ENCODE measurements at places on chromosomes 5 and 9.

DNA sequence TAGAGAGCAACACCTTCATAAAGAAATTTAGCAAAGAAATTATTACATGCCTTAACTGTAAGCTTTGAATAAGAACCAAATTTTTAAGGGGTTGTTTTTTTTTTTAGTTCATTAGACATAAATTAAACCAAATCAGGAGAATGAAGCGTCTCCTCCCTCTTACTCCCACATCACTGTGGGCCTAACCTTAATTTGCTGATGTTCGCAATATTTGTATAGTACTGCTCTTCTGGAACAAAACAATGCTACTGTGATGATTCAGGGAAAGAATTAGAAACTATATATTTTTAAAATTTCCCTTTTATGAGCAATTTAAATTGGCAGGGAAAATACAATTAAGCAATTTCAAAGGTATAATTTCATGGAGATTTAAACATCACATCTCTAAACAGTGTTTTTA lies 275.0 kb upstream of the C9orf72 start:
- no peak for DNase-seq

GRCh38 chr9:2022560-2022959 lies 7.4 kb downstream of the SMARCA2 start:
- DNase-seq, result no peak

GRCh38 chr5:181217803-181218062 lies 5.3 kb upstream of the TRIM41 start:
- DNase-seq, result no peak

DNA sequence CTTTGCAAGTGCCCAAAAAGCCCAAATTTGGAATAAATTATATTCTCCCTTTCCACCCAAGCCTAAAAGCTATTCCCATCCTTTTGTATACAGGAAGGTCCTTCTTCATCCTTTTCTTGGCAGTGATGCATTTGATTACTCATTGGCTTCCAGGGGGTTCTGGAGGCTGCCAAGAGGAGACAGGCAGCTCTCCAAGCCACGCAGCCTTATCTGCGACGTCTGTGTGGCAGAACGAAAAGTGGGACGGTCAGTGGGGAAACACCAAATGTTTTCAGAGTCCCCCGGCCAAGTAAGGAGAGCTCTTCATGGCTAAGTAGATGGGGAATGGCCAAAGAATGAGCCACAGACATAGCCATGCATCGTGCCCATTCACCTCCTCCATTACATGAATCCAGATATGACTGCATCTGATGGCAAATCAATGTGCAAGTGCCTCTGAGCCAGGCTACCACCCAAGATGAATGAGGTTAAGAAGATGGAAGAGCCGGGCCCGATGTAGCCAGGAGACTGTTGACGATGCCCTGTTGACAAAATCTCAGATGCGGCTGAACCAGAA lies 12.1 kb downstream of the ADAM19 start:
- DNase-seq, result no peak

DNA sequence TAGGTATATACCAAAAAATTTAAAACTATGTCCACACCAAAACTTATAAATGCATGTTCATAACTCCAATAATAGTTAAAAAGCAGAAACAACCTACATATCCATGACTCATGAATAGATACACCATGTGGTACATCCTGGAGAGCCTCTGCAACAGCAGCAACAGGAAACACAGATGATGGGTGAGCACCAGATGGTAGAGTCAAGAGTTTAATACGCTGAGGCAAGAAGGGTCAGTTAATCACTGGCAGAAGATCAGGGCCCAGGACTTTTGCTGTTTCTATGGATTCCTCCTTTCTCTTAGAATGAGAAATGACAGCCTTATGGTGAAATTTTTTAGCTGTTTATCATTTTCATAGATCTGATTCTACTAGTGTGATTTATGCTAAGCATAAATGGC lies 351.8 kb upstream of the ADAMTSL1 start:
- no peak for DNase-seq

- no peak for DNase-seq
These were observed 4.4 kb upstream of the RABGAP1 start for GRCh38 chr9:122936464-122936863.

GRCh38 chr9:36521148-36521547 lies 51.5 kb upstream of the MELK start:
- no peak for DNase-seq

DNA sequence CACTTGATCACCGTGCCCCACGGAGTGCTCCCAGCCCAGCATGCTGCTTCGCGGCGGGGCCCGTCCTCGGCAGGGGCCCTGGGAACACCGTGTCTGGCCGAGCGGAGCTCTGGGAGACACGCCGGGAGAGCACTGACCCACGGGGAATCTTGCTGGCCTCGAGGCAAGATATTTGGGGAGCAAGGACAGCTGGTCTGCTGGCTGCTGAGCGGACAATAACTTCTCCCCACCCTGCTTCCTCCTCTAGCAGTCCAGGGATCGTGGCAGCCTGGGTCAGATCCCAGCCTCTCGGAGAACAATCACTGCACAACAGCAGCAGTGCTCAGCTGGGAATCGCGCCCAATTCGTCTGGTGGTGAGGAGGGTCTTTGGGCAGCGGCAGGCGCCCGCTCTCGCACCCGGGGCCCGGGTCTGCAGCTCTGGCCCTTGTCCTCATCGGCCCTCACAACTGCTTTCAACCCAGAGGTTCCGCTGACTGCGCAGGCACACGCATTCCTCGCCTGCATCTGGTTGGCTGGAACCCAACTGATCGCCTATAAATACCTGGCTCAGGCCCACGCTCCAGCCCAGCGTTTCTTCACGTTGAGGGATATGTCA lies 43.4 kb downstream of the DBH start:
- DNase-seq, result no peak

- DNase-seq, result no peak
These were observed 28.3 kb downstream of the ZNF462 start for GRCh38 chr9:106891286-106891685.

DNA sequence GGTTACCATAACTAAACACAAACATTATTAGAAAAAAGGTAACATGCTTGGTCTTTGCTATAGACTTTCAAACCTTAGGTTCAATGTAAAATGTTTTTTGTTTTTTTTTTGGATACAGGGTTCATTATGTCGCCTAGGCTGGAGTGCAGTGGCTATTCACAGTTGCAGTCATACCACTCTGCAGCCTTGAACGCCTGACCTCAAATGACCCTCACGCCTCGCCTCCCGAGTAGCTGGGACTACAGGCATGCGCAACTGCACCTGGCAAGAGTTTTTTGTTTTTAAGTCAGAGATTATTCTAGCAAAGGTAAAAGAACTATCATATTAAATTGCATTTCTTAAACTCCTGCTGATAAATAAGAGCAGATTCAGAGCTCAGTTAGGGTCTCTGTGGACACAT lies 55.1 kb upstream of the NR5A1 start:
- no peak for DNase-seq

- no peak for DNase-seq
These were observed 935.7 kb upstream of the NUDT12 start for GRCh38 chr5:104498281-104498680.

GRCh38 chr9:90773617-90774016 lies 28.0 kb upstream of the SYK start:
- no peak for DNase-seq
